ENCODE measurements at places on chromosomes 2 and 18.

GRCh38 chr2:109320195-109320922 is 191.4 kb downstream of the SH3RF3 start:
- DNase-seq: no peak

DNA sequence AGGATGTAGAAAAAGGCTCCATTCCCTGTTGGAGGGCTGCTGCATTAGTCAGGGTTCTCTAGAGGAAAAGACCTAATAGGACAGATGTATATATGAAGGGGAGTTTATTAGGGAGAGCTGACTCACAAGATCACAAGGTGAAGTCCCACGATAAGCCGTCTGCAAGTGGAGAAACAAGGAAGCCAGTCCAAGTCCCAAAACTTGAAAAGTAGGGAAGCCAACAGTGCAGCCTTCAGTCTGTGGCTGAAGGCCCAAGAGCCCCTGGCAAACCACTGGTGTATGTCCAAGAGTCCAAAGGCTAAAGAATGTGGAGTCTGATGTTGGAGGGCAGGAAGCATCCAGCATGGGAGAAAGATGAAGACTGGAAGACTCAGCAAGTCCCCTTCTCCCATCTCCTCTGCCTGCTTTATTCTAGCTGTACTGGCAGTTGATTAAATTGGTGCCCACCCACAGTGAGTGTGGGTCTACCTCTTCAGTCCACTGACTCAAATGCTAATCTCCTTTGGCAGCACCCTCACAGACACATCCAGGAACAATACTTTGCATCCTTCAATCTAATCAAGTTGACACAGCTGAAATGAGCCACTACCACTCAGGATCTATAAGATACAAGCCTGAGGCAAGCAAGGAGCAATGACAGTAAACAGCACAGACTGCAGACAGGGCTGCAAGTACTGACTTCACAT is 30.0 kb upstream of the ATG16L1 start:
- no peak for DNase-seq

- no peak for DNase-seq
These were observed 309.7 kb downstream of the IRS1 start for GRCh38 chr2:226489775-226490541.

GRCh38 chr2:25256488-25256875 is 85.2 kb downstream of the DNMT3A start:
- no peak for DNase-seq

DNA sequence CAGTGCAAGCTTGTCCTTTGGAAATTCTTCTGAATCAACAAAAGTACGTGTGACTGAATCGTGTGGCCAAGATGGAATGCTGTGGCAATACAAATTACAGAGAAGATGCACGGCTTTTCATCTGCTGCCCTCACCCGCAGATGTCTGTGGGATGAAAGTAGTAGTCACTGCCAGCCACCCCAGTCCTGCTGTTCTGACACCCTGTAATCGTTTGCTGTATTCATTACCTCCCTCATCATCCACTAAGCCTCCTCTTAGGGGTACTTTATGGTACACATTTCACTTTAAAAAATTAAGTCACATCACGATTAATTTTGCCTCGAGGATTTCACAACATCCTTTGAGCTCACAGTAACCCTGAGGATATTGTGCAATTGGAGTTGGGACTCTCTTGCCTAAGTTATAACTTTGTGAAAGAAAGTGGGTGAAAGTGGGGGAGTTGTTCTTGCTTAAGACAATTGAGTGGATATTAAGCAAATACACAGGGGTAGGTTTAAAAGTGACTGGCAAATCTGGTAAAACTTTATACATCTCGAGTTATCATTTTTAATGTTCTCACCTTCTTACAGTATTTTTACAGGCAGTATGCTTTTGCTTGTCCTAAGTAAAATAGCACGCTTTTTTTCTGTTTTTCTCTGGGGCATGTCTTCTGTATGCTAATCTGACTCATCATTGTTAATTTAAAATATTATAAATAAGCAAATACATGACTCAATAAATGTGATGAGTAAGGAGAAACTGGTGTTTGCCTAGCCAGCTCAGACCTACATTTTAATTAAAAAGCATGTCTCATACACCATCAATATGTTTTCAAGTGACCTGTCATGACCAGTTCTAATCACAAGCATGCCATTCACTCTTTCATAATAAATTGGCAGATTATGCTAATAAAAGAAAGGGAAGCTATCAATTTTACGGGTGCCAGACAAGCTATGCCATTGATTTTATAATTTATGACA is 680.9 kb downstream of the IRS1 start:
- no peak for DNase-seq

DNA sequence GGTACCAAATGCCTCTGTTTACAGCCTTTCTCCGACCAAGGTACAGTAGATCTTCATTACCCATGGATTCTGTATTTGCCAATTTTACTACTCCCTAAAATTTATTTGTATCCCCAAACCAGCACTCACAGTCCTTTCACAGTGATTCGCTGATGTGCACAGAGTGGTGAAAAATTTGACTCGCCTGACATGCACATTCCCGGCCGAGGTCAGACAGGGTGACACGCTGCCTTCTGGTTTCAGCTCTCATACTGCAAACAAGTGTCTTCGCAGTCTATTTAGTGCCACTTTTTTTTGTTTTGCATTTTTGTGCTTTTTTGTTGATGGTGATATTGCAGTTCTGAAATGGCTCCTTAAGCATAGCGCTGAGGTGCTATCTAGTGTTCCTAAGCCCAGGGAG is 71.0 kb downstream of the MAPK4 start:
- DNase-seq: no peak

DNA sequence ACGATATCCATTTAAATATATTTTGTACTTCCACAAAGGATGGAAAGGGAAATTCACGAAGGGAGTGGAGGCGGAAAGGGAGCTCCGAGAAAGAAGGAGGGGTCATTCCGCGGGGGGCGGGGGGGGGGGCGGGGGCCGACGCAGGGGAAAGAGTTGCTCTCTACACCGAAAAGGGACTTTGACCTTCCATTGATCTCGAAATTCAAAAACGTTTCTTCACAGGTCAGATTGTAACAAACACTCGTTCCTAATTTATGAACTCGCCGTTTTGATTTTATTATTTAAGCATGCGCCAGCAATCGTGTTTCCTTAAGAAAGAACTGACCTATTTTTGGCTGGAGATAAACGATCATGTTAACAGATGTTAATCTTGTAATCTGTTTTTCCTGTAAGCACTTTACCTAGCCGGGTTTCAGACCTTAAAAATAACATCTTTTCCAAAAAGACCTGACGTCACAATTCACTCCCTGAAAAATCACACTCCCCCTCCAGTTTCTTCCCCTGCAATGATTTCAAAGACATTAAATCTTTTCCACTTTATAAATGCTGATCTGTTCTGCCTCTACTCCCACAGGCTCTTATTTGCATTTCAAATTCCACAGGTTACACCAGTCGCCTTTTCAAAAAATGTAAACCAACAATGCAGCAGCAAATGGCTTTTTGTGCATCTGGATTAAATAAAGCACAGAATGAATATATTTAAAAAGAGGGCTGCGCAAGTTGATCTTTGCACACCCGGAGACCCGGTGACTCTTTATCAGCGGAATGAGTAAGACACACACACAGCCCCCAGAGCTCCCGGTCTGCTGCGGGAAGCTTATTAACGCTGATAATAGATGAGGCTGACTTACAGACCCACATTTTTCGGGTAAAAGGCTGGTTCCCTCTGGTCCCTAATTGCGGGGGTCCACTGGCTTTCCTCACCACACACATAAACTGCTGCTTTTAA is 1.6 kb downstream of the ZNF516 start:
- no peak for DNase-seq

- DNase-seq: peak; percentile 79
These were observed 22.7 kb upstream of the PKDCC start for GRCh38 chr2:42025151-42025582.

GRCh38 chr2:112985090-112985489 is 7.3 kb downstream of the IL36G start:
- DNase-seq: no peak

GRCh38 chr2:37460896-37461229 is 116.4 kb downstream of the QPCT start:
- no peak for DNase-seq

DNA sequence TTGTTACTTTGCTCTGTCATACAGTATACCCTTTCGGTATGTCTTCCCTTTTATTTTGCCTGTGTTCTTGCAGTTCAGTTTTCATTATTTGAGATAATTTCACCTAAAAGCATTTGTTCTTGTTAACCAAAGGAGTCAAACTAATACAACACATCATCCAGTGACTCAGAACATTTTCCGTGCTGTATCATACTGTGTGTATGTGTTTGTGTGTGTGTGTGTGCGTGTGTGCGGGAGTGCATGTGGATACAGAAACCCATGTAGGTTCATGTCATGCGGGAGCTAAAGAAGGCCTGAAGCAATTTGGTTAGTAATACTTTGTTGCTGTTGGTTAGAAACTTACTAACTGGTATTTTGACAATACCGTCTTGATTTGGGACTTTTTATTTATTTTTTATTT is 60.0 kb downstream of the CEP192 start:
- no peak for DNase-seq

GRCh38 chr2:68968221-68968620 is 6.2 kb upstream of the GKN1 start:
- DNase-seq: no peak

- DNase-seq: no peak
These were observed 214.4 kb upstream of the SP5 start for GRCh38 chr2:170500770-170501169.

GRCh38 chr18:2173486-2173885 is 397.8 kb downstream of the METTL4 start:
- peak; percentile 41 for DNase-seq

DNA sequence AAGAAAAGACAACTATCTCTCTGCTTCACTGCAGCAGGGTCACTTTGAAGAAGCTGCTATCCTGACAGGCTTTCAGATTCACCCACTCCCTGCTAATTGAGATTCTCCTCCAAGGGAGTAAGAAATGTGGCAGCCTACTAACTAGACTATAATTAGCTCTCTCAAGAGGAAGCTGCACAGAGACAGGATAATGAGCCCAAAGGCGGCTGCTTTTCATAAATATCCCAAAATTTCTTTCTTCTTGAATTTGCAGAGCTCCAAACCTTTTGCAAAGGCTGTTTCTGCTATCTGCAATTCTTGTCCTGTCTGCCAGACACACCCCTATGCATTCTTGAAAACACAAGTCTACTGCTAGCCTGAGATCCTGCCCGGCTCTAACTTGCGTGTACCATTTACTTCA is 54.0 kb upstream of the RNU4ATAC start:
- no peak for DNase-seq

DNA sequence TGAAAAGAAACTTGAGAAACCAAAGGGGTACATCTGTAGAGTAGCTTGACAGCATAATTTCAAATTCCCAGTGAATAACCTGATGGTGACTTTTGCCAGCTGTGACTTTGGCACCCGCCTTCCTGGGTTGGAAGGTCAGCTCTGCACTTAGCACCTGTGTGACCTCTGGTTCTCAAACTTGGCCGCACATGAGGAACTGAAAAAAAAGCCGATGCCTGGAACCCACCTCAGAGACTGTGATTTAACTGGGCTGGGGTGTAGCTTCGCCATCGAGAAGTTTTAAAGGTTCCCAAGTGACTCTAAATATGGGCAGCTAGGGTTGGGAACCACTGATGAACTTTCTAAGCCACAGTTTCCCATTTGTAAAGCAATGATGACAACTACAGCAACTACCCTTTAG is 6.5 kb downstream of the EFEMP1 start:
- DNase-seq: no peak

DNA sequence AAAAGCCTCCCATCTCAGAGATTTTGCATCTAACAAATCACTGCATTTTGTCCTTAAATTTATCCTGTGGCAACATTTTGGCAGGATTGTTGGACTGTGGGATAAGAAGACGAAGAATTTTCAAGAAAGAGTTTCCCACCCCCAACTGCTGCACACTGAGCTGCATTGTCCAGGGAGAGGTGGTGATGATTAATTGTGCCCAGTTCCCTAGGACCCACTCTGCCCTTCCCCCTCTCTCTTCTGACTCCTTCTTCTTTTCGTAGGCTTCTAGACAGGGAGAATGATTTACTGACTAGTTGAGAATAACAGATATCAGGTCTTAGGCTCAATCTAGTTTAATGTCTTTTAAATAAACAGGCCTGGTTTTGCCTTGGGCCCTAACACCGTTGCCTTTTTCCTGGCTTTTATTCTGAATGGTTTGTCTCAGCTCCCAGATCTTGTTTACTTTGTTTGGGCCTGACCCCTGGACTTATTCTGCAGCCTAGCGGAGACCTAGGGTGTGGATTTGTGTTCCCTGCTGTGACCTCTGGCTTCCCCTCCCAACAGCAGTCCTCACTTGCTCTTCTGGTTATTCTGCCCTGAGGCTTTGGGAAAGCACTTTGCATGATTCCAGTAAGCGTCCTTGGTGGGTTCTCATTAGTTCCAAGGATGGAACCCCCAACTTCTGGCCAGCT is 233.3 kb downstream of the INSIG2 start:
- DNase-seq: no peak
